AG09309 (cell line): ENCODE measurements at places on chromosomes 16 and 17.

GRCh38 chr16:12147681-12148080 is 171.1 kb downstream of the SNX29 start:
- no peak for DNase-seq

DNA sequence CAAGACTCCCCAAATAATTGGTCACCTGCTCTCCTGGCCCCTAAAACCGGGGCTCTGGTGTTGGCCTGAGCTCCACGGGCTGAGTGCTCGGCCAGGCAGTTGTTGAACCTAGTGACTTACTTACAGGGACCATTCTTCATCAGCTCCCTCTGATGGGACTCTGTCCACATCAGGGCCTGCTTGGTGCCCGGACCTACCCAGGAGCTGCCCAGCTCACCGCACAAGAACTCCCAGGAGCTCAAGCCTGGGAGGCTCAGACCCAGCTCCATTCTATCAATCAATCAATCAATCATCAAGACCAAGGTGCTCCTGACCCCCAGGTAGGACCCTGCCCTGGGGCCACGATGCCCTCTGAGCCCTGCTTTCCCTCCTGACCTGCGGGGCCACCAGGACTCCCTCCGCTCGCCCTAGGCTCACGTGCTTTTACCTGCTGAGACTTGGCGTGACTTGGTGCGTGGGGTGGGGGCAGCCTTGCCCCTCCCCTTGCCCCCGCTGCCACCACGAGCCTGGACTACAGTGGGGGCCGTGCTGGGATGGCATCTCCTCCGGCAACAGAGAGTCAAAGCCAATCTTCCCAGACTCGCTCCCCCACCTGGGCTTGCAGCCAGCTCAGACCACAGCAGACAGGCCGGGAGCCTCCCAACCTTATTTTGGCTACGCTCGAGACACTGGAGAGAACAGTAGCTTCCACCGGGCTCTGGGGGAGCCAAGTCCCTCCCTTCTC is 15.7 kb downstream of the IL34 start:
- no peak for DNase-seq

DNA sequence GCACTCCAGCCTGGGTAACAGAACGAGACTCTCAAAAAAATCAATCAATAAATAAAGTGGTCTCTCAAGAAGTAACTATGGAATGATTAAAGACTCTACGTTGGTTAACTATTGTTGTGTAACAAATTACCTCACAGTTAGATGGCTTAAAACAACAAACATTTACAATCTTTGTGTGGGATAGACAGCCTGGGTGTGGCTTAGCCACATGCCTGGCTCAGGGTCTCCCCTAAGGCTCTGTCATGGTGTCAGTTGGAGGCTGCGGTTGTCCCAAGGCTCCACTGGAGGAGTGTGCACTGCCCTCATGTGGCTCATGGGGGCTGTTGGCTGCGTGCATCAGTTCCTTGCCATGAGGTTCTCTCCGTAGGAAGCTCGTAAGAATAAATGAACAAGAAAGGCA is 294.5 kb downstream of the SNX29 start:
- no peak for DNase-seq

DNA sequence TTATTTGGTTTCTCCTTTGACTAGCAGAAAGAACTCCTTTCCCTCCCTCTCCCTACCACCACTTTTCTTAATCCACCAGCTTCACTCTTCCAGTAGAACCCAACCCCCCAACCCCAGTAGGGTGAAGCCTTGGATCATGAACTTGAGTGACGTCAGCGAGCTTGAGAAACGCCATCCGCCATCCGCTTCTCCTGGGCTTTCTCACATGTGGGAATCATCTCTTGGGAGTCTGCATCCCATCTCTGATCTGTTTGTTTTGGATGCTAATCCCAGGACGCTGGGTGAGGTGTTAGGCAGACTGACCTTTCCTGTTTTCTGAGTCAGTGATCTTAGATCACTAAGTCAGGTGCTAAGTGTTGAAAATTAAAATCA is 16.0 kb upstream of the SOX9 start:
- DNase-seq, result no peak

GRCh38 chr17:62094175-62094574 is 29.1 kb upstream of the MED13 start:
- DNase-seq, result no peak

DNA sequence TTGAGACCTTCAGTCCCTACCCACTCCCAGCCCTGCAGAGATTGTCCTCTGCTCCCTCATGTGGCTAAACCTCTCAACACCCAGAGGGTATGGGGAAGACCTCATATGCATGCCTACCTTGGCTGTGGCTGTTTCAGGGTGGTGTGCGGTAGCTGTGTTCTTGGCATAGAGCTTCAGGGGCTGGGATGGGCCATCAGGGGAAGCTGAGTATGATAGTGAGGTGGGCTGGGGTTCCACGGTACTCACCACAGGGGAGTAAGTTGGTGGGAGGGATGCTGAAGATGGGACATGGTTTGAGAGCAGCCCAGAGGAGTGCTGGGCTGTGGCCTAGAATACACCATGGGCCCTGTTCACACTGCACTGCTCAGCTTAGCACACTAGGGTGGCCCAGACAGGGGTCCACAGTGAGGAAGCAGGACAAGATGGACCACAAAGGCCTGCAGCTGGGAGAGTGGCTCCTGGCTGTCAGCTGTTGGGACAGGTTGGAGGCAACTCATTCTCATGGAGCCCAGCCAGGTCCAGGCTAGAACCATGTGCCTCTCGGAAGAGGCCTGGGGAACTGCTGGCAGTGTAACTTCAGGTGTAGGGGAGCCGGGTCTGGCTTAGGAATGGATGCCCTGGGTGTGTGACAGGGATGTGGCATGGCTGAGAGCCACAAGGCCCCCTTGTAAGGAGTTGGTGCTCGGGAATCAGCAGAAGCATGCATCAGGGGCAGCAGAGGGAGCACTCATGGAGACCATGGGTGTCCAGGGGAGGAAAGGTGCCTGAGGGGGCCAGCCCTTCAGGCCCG is 3.1 kb downstream of the MFAP4 start:
- no peak for DNase-seq

DNA sequence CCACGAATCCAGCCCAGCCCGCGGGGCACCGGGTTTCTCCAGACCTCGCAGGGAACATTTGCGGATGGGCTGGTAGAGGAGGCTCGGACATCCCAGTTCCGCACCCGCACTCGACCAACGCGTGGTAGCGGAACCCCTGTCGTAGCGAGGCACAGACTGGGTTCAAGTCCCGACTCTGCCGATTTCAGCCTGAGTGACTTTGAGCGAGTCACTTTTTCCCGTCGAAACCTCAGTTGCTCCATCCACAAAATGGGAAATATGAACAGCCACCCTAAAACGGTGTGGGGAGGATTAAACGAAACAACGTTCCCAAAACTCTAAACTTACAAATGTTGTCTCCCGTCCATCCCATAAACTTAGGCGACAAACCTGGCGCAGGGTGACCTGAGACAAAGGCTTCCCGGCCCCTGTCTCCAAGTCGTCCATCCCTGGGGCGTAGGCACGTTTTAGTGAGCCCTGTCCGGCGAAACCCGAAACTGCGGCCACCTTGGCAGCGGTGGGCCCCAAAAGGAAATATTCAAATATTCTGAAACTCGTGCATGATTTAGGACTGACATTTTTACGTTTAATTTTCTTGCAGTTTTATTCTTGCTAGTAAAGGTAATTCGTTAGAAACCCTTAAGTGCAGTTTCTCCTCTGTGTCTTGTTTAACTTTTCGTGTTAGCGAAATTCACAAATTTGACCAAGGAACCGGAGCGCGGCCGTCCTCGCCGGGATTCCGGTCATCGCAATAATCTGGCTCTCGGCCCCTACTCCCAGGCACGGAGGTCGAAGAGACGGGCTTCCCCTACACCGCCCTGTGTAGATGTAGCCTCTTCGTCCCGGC is 1.9 kb upstream of the MLLT6 start:
- no peak for DNase-seq

GRCh38 chr16:85846461-85846860 is 47.0 kb downstream of the COX4I1 start:
- DNase-seq, result no peak

DNA sequence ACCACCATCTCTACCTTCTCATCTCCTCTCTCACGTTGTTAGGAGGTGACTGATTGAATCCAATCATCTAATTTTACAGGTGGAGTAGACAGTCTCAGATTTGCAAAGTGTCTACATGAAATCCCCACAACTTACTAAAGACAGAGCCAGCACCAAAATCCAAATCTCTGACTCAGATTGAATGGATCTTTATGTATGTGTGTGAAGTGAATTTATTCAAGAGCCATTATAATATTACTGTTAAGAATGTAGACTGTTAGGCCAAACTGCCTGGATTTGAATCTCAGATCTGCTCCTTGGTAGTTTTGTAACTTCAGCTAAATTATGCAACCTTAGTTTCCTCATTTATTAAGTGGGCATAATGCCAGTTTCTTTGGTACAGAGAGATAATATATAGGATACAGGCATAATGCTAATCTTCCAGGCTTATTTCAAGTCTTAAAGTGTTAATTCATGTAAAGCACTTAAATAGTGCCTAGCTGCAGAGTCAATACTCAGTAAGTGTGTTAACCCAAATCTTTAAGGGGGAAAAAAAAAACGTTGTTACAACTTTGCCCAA is 12.7 kb downstream of the CNEP1R1 start:
- DNase-seq, result no peak
